ENCODE measurements at places on chromosomes 3 and 15. TPM values are rescaled to one million over a fixed set of nuclear protein-coding genes. Genes with fewer than 3 reads are reported as not detected.

DNA sequence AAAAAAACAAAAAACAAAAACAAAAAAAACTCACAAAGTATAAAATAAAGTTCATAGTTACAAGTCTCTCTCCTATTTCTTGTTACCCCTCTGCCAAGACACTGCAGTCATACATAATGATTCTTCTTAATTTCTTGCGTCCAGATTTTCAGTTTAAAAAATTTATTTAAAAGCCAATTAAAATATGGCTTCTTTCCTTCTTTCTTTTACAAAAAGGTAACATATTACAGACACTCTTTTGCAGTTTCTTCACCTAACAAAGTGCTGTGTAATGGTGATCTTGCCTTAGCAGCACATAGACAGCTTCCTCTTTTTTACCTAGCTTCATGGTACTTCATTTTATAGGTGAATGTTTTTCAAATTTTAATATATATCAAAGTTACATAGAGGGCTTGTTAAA is 136.1 kb upstream of the SGO1 start:
- H3K4me3 ChIP-seq: no peak overlapping the region
- H3K27ac ChIP-seq: no peak overlapping the region
- no peaks in the 10 kb centered on the region for H3K27me3 ChIP-seq
- H3K4me1 ChIP-seq: peaks cover 20% of the 10 kb centered on the region

DNA sequence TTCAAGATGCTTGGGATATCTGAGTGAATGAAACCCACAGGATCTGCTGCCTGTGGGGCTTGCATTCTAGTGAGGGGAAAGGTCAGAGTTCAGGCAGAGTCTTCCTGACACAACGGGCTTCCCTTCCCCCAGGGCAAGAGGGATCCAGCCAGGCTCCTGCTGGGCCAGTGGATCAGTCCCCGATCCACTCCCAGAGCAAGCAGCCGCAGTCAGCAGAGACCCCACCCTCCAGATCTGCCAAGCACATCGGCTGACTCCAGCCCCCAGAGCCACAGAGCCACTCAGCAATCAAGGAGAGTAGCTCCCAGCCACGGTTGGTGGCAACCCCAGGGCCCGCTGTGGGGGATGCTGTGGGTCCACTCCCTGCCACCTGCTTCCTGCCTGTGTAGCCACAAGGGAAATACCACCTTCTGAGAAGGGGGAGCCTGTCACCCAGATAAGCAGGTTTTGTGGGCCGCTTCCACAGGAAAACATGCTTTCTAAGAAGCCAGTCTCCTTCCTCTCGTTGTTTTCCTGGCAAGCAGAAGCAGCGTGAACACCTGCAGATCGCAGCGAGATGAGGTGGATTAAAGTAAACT is 44.9 kb downstream of the CPN2 start:
- no peaks in the 10 kb centered on the region for H3K27me3 ChIP-seq
- peaks cover 8% of the 10 kb centered on the region for H3K4me1 ChIP-seq
- H3K27ac ChIP-seq: no peak overlapping the region
- no peak for DNase-seq
- H3K4me3 ChIP-seq: no peak overlapping the region
- H3K36me3 ChIP-seq: no peaks in the 10 kb centered on the region

- no peak overlapping the region for H3K27ac ChIP-seq
- H3K36me3 ChIP-seq: no peaks in the 10 kb centered on the region
- H3K27me3 ChIP-seq: no peaks in the 10 kb centered on the region
- H3K4me1 ChIP-seq: no peaks in the 10 kb centered on the region
Measured at GRCh38 chr3:24740326-24740725, 245.7 kb upstream of the THRB start.

- peaks cover 19% of the 10 kb centered on the region for H3K4me1 ChIP-seq
- no peak for DNase-seq
- H3K4me3 ChIP-seq: no peak overlapping the region
- H3K27me3 ChIP-seq: no peaks in the 10 kb centered on the region
Measured at GRCh38 chr3:160951642-160952487, 153.3 kb downstream of the B3GALNT1 start.

DNA sequence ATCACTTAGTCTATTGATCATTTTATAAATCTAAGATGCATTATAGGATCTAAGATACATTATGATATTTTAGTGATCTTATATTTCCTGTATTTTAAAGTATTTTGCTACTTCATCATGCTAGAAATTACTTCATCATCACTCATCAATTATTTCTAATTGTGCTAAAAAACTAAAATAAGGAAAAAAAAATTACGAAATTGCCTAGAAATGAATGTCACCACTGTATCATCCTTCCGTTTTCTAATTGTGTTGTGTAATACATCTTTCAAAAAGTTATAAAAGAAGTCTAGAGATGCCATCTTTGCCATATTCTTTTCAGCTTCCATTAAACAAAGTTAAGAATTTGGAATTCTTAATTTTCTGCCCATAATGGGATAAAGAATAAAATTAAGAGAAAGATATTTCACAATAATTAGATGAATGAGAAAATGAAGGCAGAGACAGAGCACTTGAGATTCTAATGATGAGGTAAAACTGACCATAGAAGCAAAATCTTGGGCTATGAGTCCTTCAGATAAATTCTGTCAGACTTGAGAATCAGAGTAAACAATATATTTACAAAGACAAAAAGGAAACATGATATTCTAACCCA is 48.8 kb downstream of the ALDH1A2 start:
- H3K4me3 ChIP-seq: no peak overlapping the region
- no peak overlapping the region for H3K27ac ChIP-seq
- DNase-seq: no peak
- no peaks in the 10 kb centered on the region for H3K4me1 ChIP-seq
- no peaks in the 10 kb centered on the region for H3K36me3 ChIP-seq

Gene GPR171
- not detected for total RNA-seq

DNA sequence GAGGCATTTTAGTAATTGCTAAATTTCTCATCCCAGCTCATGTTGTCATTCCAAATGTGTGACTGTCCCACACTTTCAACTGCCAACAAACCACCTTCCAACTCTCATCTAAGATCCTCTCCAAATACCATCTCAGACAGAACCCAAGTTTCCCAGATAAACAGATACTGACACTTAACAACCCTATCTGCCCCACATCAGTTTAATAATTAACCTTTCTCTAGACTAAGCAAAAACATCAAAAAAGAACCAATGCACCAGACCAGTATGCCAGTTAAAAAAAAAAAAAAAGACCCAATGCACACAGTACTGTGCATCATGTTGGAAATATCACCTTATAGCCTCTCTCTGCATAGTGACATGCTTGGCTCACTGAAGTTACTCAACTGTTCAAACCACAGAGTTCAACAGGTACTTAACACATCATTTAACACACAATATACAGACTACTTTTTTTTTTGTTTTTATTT is 5.5 kb downstream of the SFMBT1 start:
- H3K27me3 ChIP-seq: no peaks in the 10 kb centered on the region
- no peaks in the 10 kb centered on the region for H3K36me3 ChIP-seq
- H3K4me3 ChIP-seq: no peak overlapping the region
- peaks cover 57% of the 10 kb centered on the region for H3K4me1 ChIP-seq

Gene NCEH1
- total RNA-seq: 10.1 TPM

- no peaks in the 10 kb centered on the region for H3K27me3 ChIP-seq
- H3K36me3 ChIP-seq: no peaks in the 10 kb centered on the region
- peaks cover 22% of the 10 kb centered on the region for H3K4me1 ChIP-seq
- no peak for DNase-seq
Measured at GRCh38 chr3:44989636-44990373, 13.8 kb downstream of the EXOSC7 start.

- DNase-seq: no peak
- H3K4me1 ChIP-seq: peaks cover 91% of the 10 kb centered on the region
- peak overlapping the region; percentile 67 for H3K27ac ChIP-seq
- H3K4me3 ChIP-seq: no peak overlapping the region
- no peaks in the 10 kb centered on the region for H3K36me3 ChIP-seq
- H3K27me3 ChIP-seq: no peaks in the 10 kb centered on the region
Measured at GRCh38 chr15:85592148-85592547, 202.6 kb downstream of the KLHL25 start.

DNA sequence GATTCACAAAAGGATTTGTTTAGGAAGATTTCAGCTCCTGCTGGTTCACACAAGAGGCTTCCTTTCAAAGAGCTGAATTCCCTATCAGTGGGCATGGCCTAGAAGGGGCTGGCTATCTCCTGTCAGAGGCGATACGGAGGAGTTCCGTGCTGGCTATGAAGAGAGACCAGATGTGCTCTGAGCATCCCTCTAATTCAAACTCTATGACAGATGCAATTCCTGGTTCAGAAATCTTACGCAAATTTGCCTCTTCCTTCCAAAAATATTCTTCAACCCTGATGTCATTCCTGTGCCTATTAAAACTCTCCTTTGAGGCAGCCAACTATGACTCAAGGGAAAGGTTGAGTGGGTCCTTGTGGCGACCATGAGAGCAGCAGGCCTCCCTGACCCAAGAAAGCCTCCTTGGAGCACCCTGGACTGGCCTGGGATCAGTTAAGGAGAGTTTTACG is 139.3 kb upstream of the HES1 start:
- DNase-seq: no peak
- H3K36me3 ChIP-seq: no peaks in the 10 kb centered on the region
- H3K4me3 ChIP-seq: no peak overlapping the region
- peaks cover 11% of the 10 kb centered on the region for H3K4me1 ChIP-seq
- H3K27ac ChIP-seq: no peak overlapping the region
- H3K27me3 ChIP-seq: no peaks in the 10 kb centered on the region

DNA sequence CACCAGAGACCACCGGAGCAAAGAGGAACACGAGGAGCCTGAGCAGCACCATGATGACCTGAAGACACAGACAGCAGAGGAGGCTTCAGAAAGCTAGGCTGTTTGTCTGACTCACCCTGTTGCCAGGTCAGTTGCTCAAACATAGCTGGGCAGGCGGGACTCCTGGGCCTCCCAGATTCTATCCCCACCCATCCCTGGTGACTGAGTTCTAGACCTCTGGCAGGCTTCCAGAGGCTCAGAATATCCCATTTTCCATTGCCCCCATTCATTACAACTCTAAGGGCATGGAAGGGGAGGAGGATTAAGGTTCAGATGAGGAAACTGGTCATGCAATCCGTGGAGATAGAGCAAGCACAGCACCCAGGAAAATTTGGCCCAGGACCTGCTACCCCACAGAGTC is at the start of gene CDHR4:
Gene CDHR4, minus strand, starts transcription at position 113 of the 400 bp plus-strand sequence. Its CDS starts 61 bp downstream, at position 52.
- H3K27ac ChIP-seq: no peak within 1 kb of the TSS
- H3K36me3 ChIP-seq: no peaks in the 10 kb centered on the region
- peaks cover 20% of the 10 kb centered on the region for H3K4me1 ChIP-seq
- H3K27me3 ChIP-seq: no peaks in the 10 kb centered on the region
- DNase-seq: no peak

GRCh38 chr3:46089237-46090011 is 62.1 kb upstream of the XCR1 start:
- no peak overlapping the region for H3K4me3 ChIP-seq
- no peaks in the 10 kb centered on the region for H3K27me3 ChIP-seq
- peak; percentile 40 for DNase-seq
- no peaks in the 10 kb centered on the region for H3K4me1 ChIP-seq
- no peaks in the 10 kb centered on the region for H3K36me3 ChIP-seq
- no peak overlapping the region for H3K27ac ChIP-seq

DNA sequence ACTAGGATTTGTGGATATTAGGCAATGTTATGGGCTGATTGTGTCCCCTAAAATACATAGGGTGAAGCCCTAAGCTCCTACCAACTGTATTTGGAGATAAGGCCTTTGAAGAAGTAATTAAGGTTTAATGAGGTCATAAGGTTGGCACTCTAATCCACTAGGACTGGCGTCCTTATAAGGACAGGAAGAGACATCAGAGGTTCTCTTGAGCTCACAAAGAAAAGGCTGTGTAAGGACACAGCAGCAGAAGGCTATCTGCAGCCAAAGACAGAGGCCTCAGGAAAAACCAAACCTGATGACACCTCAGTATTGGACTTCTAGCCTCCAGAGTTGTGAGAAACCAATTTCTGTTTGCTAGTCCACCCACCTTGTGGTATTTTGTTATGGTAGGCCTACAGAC is 416.7 kb downstream of the ZBTB20 start:
- no peak overlapping the region for H3K27ac ChIP-seq
- DNase-seq: no peak
- no peaks in the 10 kb centered on the region for H3K27me3 ChIP-seq
- H3K4me1 ChIP-seq: no peaks in the 10 kb centered on the region

GRCh38 chr15:95758451-95758850 is 572.0 kb upstream of the NR2F2 start:
- H3K27me3 ChIP-seq: no peaks in the 10 kb centered on the region
- no peak for DNase-seq
- H3K27ac ChIP-seq: no peak overlapping the region

GRCh38 chr3:3578718-3579117 is 220.5 kb upstream of the LRRN1 start:
- no peaks in the 10 kb centered on the region for H3K4me1 ChIP-seq
- H3K27ac ChIP-seq: no peak overlapping the region
- no peak for DNase-seq
- no peak overlapping the region for H3K4me3 ChIP-seq

- peak; percentile 14 for DNase-seq
- no peaks in the 10 kb centered on the region for H3K27me3 ChIP-seq
- H3K27ac ChIP-seq: no peak overlapping the region
Measured at GRCh38 chr3:57910990-57911389, 97.2 kb upstream of the FLNB start.

GRCh38 chr3:184466413-184466960 is 86.6 kb downstream of the CHRD start:
- DNase-seq: peak; percentile 26
- H3K36me3 ChIP-seq: no peaks in the 10 kb centered on the region
- H3K27ac ChIP-seq: no peak overlapping the region
- H3K4me1 ChIP-seq: no peaks in the 10 kb centered on the region
- H3K4me3 ChIP-seq: no peak overlapping the region
- peaks cover 3% of the 10 kb centered on the region for H3K27me3 ChIP-seq

Gene GRM2
- total RNA-seq: 0.26 TPM

DNA sequence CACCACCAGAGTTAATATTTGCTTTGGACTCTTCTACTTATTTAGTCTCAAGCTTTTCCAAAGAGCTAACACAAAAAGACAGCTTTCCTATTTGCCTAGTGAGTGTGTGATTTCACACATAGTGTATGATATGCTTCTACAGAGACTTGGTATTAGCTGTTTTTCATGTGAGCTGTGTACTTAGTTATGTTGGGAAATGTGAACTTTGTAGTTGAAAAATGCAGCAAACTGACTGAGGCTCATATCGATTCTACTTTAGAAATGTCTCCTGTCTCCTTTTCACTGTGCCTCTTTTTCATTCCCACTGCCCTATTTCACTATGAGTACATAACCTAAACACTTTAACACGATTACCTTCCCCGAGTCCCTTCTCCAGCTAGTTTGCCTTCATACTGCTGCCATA is 136.5 kb downstream of the ALCAM start:
- no peak for DNase-seq
- H3K27ac ChIP-seq: no peak overlapping the region
- no peaks in the 10 kb centered on the region for H3K36me3 ChIP-seq
- H3K4me1 ChIP-seq: peaks cover 34% of the 10 kb centered on the region
- no peak overlapping the region for H3K4me3 ChIP-seq

Gene SI
- total RNA-seq: not detected

Gene SEMA3F
- 5.2 TPM for total RNA-seq

Gene ZBTB38
- total RNA-seq: 48.5 TPM

- no peak for DNase-seq
- no peaks in the 10 kb centered on the region for H3K36me3 ChIP-seq
- H3K4me1 ChIP-seq: no peaks in the 10 kb centered on the region
- no peak overlapping the region for H3K4me3 ChIP-seq
- no peaks in the 10 kb centered on the region for H3K27me3 ChIP-seq
Measured at GRCh38 chr3:120119846-120120510, 25.7 kb upstream of the GSK3B start.

GRCh38 chr3:44865272-44866035 is 3.7 kb downstream of the TMEM42 start:
- peaks cover 27% of the 10 kb centered on the region for H3K4me1 ChIP-seq
- H3K27ac ChIP-seq: no peak overlapping the region
- H3K4me3 ChIP-seq: no peak overlapping the region

Measured in body of pancreas (tissue), 4 donors.